ENCODE measurements at places on chromosomes 7 and 10.

DNA sequence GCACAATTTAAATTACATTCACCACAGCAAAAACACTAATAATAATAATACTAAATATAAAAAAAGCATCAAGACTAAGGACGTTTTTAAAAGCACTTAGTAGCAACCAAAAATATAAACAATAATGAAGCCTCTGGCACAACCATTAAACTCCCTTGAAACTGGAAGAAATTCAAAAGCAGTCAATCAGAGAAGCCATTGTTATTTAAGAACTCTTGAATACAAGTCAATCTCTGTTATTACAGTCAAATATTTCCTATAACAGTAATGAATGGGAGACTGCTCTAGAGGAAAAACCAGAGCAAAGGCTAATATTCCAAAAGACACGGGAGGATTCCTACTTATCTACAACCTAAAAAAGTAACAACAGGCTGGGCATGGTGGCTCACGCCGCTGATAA, 164.2 kb downstream of the KMT2E start:
- no peak for DNase-seq

GRCh38 chr7:132455378-132455777, 120.9 kb downstream of the PLXNA4 start:
- DNase-seq = no peak

DNA sequence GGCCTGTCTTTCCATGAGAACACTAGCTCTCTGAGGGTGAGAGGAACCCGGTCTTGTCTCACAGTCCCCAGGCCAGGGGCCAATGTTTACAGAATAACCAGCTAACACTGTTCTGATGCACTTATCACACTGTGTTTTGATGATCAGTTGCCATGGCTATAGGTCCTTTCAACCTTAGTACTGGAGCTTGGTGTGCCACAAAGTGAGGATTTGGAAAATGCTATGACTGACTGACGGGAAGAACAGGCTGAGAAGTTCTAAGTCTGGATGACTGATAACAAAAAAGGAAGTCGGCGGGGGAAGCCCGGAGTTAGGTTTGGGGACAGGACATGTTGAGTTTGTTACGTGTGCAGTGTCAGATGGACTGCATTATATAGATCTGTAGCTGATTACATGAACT, 141.8 kb downstream of the CTTNBP2 start:
- no peak for DNase-seq

- DNase-seq = no peak
These were observed 38.3 kb downstream of the AKR1B1 start for GRCh38 chr7:134420424-134421125.

- DNase-seq = no peak
These were observed 20.6 kb downstream of the HTR5A start for GRCh38 chr7:155090684-155091083.

- DNase-seq = no peak
These were observed 533.1 kb downstream of the KCNMA1 start for GRCh38 chr10:77104459-77104980.

- no peak for DNase-seq
These were observed 1.1 kb upstream of the PRLHR start for GRCh38 chr10:118596426-118597124.

DNA sequence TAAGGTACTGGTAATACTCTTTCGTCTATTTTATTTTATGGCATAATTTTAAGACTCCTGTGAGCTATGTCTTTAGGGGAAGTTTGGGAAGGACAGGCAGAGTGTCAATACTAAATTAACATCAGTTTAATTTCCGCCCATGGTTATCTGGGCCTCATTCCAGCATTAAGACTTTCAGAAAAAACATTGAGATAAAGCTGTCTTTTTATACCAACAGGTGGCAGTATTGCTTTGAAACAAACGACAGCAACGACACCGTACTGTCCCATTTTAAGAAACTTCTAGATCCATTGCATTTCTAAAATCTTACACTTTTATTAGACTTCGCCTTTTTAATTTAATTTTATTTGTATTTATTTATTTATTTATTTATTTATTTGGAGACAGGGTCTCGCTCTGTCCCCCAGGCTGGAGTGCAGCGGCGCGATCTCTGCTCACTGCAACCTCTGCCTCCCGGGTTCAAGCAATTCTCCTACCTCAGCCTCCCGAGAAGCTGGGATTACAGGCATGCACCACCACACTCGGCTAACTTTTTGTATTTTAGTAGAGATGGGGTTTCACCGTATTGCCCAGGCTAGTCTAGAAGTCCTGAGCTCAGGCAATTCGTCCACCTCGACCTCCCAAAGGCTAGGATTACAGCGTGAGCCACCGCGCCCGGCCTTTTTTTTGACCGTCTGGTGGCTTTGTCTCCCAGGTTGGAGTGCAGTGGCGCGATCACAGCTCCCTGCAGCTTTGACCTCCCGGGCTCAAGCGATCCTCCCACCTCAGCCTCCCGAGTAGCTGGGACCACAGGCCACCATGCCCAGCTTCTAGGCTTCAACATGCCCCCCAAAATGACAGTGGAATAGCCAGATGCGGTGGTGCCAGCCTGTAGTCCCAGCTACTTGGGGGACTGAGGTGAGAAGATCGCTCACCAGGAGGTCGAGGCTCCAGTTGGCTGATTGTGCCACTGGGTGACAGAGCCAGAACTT, 78.7 kb upstream of the C1GALT1 start:
- DNase-seq = no peak

- no peak for DNase-seq
These were observed 11.8 kb downstream of the CCSER2 start for GRCh38 chr10:84340187-84340586.

DNA sequence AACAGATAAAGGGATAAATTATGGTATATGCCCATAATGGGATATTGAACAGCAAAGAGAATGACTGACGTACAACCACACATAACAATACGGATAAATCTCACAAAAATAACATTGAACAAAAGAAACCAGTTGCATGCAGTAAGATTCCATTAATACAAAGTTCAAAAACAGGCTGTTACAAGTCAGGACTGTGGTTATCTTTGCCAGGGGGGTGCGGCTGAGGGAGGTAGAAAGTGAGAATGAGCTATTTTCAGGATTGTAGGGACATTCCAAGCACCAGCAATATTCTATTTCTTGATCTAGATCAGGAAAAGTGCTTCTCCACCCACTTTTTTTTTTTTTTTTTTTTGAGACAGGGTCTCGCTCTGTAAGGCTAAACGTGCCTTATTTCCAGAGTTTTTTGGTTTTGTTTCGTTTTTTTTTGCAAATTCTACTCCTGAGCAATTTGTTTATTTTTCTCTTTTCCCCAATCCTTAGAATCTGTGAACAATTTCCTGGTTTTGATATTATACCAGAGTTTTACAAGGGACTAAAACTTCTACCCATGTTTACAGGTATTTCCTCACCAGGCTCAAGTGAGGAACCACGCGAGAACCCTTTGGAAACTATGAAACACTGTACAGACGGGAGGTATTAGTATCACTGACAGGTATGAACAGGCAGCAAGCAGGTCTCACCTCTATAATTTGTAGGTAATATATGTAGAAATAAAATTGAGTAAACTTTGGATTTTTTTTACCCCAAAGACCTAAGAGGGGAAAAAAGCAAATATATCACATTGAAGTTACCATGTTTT, 9.9 kb downstream of the SMURF1 start:
- DNase-seq = no peak

DNA sequence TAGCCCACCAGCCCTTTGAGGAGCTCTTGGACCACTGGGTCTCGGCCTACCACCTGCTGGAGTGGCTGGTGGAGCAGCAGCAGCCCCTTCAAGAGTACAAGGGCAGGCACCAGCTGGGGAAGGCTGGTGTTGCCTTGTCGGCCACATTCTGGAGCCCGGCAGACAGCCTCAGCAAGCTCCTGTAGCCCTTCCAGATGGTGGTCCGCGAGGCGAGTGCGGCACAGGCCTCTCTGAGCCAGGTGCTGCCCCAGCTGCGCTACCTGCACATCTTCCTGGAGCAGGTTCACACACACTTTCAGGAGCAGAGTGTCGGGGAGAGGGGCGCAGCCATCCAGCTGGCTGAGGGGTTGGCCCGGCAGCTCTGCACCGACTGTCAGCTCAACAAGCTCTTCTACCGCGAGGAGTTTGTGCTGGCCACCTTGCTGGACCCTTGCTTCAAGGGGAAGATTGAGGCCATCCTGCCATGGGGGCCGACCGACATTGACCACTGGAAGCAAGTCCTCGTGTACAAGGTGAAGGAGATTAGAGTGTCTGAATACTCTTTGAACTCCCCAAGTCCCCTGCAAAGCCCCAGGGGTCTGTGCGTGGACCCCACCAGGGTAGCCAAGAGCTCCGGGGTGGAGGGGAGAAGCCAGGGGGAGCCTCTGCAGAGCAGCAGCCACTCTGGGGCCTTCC, 7.0 kb upstream of the ACTR3C start:
- DNase-seq = no peak

DNA sequence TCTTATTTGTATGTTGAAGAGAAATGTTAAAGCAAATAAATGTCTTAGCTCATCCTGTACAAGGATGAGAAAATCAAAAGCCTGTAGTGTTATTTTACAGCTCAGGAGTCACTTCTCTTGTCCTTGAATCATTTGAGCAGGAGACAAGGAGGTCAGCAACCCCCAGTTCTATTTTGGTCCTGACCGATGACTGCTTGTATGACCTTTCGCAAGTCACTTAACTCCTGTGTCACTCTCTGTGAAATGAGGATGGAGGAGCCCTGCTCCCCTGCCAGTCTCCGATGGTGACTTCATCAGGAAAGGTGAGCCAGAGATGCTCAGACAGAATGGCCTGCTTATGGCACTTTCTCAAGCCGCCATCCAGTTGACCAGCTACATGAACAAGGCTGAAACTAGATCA, 101.0 kb downstream of the CELF2 start:
- no peak for DNase-seq
